ENCODE measurements at places on chromosomes 13 and 19.

- no peak overlapping the region for H3K4me3 ChIP-seq
- DNase-seq = no peak
- no peaks in the 10 kb centered on the region for H3K4me1 ChIP-seq
- H3K36me3 ChIP-seq = no peaks in the 10 kb centered on the region
- no peaks in the 10 kb centered on the region for H3K27me3 ChIP-seq
Measured at GRCh38 chr13:114043421-114044053, 69.7 kb upstream of the C13orf46 start.

DNA sequence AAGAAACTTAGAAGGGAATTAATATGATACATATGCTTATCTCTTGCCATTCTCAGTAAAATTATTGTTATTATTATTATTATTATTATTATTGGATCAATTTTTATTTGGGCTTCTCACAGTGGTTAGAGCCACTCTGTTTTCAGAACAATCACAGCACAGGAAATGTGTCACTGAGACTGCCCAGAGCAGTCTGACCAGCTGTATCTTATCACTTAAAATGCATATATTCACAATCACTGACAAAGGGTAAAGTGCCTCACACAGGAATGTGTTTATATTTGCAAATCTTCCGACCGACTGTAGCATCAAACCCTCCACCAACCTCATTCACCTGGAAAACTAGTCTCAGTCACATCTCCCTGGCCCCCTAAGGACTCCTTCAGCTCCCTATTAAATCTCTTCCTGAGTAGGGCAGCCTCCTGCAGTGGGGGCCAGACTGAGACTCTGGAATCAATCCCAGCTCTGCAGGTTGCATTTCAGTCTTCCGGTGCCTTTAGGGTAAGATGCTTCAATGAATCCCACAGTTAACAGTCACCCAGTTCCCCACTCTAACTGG, 738.3 kb upstream of the SLITRK5 start:
- H3K4me3 ChIP-seq = no peak overlapping the region
- DNase-seq = no peak
- no peaks in the 10 kb centered on the region for H3K27me3 ChIP-seq
- no peaks in the 10 kb centered on the region for H3K36me3 ChIP-seq

DNA sequence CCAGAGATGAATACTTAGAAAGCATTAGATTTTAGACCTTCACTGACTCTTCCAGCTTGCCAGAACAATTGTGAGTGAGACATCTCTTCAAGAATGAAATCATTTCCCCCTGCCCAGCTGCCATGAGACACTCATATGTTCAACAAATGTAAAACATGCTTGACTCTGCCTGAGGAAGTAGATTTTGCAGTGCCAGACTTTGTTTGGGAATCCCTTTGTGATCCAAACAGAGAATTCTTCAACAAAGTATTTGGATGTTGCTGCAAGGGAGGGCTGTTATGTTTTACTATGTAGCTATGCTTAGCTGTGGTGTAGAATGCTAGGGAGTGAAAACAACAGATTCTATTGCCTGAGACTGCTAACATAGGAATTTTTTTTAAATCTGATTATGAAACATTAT, 416.4 kb downstream of the DCT start:
- H3K4me1 ChIP-seq = no peaks in the 10 kb centered on the region
- H3K4me3 ChIP-seq = no peak overlapping the region
- DNase-seq = no peak
- H3K27ac ChIP-seq = no peak overlapping the region

DNA sequence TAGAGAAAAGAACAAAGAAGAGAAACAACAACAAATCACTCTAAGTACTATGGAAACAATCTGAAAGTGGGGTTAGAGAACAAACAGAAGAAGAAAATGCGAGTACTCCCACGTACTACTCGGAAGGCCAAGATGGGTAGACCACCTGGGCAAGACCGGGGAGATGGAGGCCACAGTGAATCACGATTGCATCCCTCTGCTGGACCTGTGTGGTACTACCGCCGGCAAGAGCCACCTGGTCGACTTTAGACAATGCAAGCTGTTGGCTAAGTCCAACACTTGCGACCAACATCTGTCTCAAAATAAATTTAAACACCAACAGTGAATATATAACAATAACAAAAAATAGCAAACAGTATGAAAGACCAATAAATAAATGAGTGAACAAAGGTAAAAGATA, 45.5 kb upstream of the ZNF91 start:
- no peak overlapping the region for H3K4me3 ChIP-seq
- H3K27me3 ChIP-seq = no peaks in the 10 kb centered on the region
- DNase-seq = no peak

GRCh38 chr19:50626795-50627194, 12.9 kb downstream of the SYT3 start:
- DNase-seq = no peak
- no peak overlapping the region for H3K4me3 ChIP-seq
- H3K27me3 ChIP-seq = no peaks in the 10 kb centered on the region
- H3K36me3 ChIP-seq = no peaks in the 10 kb centered on the region
- no peak overlapping the region for H3K27ac ChIP-seq

DNA sequence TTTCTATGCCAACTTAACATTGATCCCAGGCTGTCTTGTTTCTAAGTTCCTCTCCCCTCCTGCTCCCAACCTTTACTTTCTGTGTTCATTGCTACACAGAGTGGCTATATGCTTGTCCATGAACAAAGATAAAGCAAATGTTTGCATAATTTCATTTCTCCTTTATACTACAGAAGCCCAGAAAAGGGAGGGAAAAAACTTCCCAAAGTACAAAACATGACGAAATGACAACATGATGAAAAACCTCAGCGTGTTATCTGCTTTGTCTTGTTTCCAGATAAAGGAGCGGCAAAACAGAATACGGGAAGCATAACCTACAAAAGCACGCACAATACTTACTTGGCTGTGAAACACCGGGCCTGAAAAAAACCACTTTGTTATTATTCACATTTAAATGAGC, 336.8 kb downstream of the DNAJC15 start:
- H3K27me3 ChIP-seq = no peaks in the 10 kb centered on the region
- H3K27ac ChIP-seq = no peak overlapping the region
- H3K4me1 ChIP-seq = no peaks in the 10 kb centered on the region
- H3K4me3 ChIP-seq = no peak overlapping the region
- DNase-seq = no peak
- H3K36me3 ChIP-seq = no peaks in the 10 kb centered on the region

- no peak for DNase-seq
- no peaks in the 10 kb centered on the region for H3K4me1 ChIP-seq
- no peak overlapping the region for H3K27ac ChIP-seq
- H3K36me3 ChIP-seq = no peaks in the 10 kb centered on the region
- no peak overlapping the region for H3K4me3 ChIP-seq
Measured at GRCh38 chr13:85314686-85315085, 484.5 kb downstream of the SLITRK6 start.

- H3K27me3 ChIP-seq = no peaks in the 10 kb centered on the region
- H3K4me3 ChIP-seq = no peak overlapping the region
- H3K36me3 ChIP-seq = peaks cover 9% of the 10 kb centered on the region
- no peak overlapping the region for H3K27ac ChIP-seq
Measured at GRCh38 chr19:15276620-15277215, 44.5 kb upstream of the EPHX3 start.

DNA sequence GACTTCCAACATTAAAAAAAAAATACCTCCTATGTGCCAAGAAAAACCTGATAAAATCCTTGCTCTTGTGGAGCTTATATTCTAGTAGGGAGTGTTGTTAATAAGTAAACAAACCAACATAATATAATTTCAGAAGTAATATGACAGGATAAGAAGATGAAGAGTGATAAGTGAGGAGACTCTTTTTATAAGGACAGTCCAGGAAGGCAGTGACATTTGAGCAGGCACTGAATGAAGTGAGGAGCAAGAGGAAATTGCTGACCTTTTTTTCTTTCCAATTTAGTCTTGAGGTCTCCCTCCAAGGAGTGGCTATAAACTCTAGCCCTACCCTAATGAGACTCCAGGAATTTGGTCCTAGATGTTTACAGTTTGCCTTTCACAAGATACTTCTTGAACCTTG, 715.7 kb downstream of the SLITRK1 start:
- DNase-seq = no peak
- no peak overlapping the region for H3K27ac ChIP-seq
- H3K27me3 ChIP-seq = no peaks in the 10 kb centered on the region

GRCh38 chr13:75832812-75833211, 196.7 kb downstream of the LMO7 start:
- H3K4me3 ChIP-seq = no peak overlapping the region
- H3K27me3 ChIP-seq = no peaks in the 10 kb centered on the region
- no peak for DNase-seq
- no peak overlapping the region for H3K27ac ChIP-seq
- peaks cover 1% of the 10 kb centered on the region for H3K4me1 ChIP-seq
- H3K36me3 ChIP-seq = peaks cover 8% of the 10 kb centered on the region

DNA sequence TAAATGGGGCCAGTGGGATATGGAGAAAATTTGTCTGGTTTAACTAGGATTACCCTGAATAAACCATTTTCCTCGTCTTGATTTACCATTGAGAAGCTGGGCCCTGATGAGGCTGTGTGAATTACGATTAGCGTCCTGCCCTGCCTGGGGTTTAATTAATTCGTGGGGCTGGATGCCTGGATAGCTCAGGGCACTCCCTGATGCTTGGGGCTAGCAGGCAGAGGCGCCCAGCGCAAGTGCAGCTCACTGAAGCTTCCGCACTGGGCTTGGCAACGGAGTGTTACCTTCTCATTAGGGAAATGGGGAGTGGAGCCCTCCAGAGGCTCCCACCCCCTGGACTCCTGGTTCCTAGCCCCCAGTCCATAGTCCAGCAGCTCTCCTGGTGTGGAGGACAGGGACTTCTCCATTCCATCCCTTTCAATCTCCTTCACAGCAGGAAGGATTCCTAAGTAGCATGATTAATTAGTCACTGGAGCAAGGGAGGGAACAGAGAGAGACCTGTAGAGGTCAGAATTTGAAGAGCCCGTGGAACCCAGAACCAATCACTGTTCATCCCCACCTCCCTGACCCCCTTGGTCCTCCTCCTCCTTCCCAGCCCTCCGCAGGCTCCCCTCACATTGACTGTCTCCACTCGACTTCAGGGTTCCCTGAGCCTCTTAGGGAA, 107.2 kb downstream of the UQCRFS1 start:
- no peak overlapping the region for H3K4me3 ChIP-seq
- no peak for DNase-seq
- no peaks in the 10 kb centered on the region for H3K4me1 ChIP-seq
- no peak overlapping the region for H3K27ac ChIP-seq
- no peaks in the 10 kb centered on the region for H3K36me3 ChIP-seq

DNA sequence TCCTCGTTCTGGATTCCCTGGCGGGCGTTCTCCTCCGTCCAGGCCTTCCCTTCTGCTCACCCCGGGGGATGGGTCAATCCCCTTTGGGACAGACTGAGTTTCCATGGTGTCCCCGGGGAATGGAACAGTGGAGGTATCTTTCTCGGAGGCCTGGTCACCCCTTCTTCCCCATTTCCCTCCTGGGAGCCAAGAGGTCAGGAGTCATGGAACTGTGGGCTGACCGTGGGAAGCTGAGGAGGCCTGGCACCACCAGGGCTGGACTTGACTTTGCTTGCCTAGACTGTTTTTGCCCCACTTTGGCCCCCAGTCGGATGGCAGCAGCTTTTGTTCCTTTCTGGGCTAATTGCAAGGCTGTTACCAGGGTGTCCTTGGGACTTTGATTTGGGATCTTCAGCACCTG, 2.0 kb downstream of the NACC1 start:
- no peak overlapping the region for H3K4me3 ChIP-seq
- H3K27me3 ChIP-seq = no peaks in the 10 kb centered on the region
- no peak overlapping the region for H3K27ac ChIP-seq
- H3K36me3 ChIP-seq = no peaks in the 10 kb centered on the region
- peaks cover 42% of the 10 kb centered on the region for H3K4me1 ChIP-seq
